ENCODE measurements at places on chromosomes 16 and 17. TPM values are rescaled to one million over a fixed set of nuclear protein-coding genes. Genes with fewer than 3 reads are reported as not detected.

Gene SLC2A4
- not detected for total RNA-seq

Gene KRT12
- not detected for total RNA-seq

DNA sequence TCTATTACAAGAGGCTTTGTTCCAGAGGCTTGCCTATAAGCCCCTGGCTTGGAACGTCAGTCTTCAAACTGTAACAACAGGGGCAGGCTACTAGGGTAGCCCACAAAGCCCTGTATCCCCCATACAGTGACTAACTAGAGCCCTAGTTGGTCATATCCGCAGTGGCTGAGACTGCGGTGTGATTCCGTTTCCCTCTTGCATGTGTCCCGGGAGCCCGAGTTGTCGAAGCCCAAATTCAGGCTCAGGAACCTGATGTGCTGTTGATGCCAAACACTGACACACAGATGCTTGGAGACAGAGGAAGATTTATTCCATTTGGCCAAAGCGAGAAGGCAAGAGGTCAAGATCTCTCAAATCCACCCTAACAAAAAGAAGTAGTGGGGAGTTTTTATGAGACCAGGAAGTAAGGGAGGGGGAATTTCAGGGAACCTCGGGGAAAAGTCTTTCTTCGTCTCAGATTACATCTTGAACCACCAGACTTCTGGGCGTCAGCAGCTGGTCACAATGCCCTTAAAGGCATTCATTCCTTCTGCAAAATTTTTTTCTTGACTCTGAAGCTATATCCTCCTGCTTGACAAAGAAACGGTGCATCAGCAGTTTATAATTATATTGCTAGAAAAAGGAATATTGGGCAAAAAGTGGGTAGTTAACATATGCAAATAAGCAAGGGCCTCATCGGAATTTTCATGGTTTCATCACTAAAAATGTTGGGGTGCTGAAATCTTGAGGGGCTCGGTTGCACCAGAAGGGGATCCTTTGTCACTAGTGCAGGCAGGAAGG lies 879 bp downstream of the SLFN5 start:
- peaks cover 67% of the 10 kb centered on the region for H3K36me3 ChIP-seq
- peak overlapping the region; percentile 99 for H3K27ac ChIP-seq
- H3K27me3 ChIP-seq, result no peaks in the 10 kb centered on the region
- peak; percentile 86 for DNase-seq

Gene SPN
- total RNA-seq, result 329 TPM

DNA sequence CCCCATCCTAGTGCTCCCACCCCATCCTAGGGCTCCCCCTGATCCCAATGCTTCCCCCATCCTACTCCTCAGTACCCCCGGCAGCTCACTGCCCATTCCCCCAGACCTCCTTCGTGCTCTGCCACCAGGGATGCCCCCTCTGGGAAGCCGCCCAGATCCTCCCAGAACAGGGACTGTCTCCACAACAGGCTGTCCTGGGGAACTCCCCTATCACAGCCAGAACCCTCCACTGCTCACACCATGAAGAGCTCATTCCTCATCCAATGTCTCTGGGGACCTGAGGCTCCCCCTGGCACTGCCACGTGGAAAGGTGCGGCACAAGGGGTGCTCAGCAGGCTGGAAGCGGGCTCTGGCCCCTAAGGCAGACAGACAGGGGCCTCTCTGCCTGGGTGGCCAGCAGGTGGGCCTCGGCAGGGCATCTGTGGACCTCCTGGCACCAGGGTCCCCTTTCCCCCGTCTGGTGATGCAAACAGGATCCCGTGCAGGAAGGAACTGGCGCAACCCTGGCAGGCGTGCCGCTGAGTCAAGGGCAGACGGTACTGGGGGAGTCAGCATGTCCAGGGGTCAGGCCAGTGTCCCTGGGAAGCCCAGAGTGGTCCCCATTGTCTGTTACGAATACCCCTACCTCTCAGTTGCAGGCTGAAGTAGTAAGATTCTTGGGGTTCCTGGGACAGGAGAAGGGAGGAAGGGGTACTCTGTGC lies 14.8 kb upstream of the PVALEF start:
- no peak for DNase-seq
- H3K4me3 ChIP-seq, result no peak overlapping the region
- H3K36me3 ChIP-seq, result no peaks in the 10 kb centered on the region
- no peak overlapping the region for H3K27ac ChIP-seq

GRCh38 chr17:55673743-55674506 lies 48.7 kb downstream of the TMEM100 start:
- no peak for DNase-seq
- no peak overlapping the region for H3K27ac ChIP-seq
- no peak overlapping the region for H3K4me3 ChIP-seq
- no peaks in the 10 kb centered on the region for H3K4me1 ChIP-seq
- H3K27me3 ChIP-seq, result peaks cover 10% of the 10 kb centered on the region

Gene OR4D1
- total RNA-seq, result 0.12 TPM

GRCh38 chr16:24191876-24192402 lies 64.2 kb upstream of the CACNG3 start:
- H3K36me3 ChIP-seq, result peaks cover 42% of the 10 kb centered on the region
- H3K4me1 ChIP-seq, result peaks cover 60% of the 10 kb centered on the region
- no peak overlapping the region for H3K4me3 ChIP-seq
- DNase-seq, result no peak
